ENCODE measurements at places on chromosomes 3 and 15.
A peak's percentile ranks its signal among the peaks of the same experiment; 100 is the strongest.

DNA sequence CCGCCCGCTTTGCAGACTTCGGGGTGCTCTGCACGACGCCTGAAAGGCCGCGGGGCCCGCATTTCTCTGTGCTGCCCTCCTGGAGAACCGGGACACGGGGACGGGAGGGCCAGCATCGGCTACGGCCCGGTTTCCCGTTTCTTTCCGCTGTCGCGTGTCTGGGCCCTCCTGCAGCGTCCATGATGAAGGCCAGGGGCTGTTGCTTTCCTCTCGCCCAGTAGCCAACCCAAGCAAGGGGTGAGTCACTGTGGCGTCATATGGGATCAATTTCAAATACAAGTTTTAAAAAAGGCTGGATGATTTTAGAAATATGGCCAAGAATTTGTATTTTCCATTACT lies 435 bp downstream of the SLC35G2 start:
- DNase-seq, result peak; percentile 55

GRCh38 chr15:91049378-91050127 lies 27.2 kb upstream of the VPS33B start:
- peak; percentile 59 for DNase-seq

- peak; percentile 27 for DNase-seq
These were observed 199.5 kb upstream of the LMCD1 start for GRCh38 chr3:8301977-8302735.

GRCh38 chr3:78878011-78878410 lies 889.8 kb downstream of the ROBO1 start:
- DNase-seq, result no peak

- DNase-seq, result no peak
These were observed 2.5 kb downstream of the SEMA3B start for GRCh38 chr3:50271314-50271936.

GRCh38 chr3:158936530-158937113 lies 134.8 kb downstream of the MFSD1 start:
- DNase-seq, result no peak

DNA sequence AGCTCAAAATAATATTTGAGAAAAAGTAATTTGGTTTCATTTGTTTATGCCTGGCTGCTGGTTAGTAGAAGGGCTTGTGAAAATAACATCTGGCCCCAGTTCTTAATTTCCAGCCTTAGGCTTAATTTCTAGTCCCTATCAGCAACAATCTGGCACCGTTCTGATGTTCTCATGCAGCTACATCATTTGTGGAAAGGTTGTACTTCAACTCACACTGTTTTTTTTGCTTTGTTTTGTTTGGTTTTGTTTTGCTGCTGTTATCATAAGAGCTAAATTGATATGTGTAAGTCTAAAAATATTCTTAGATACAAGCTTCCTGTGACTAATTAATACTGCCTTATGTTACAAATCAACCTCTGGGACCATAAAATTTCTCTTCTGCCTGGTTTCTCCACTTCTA lies 8.9 kb downstream of the CPA3 start:
- DNase-seq, result no peak

DNA sequence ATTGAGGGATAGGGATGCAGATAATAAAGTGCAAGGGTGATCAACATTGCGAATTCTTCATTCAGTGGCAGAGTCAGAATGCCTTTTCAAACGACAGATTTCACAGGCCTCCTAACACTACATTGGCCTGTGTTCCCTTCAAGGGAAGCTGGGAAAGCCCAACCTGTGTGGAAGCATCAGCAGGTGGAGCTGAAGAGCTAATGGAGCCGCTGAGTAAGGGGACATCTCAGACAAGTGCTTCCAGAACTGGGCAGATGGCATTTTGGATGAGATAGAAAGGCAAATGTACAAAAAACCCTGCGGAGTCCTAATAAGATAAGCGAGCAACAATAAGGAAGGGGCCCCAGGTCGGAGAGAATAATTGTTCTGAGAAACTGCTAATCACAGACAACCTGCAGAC lies 8.5 kb upstream of the SLC24A5 start:
- DNase-seq, result peak; percentile 14

DNA sequence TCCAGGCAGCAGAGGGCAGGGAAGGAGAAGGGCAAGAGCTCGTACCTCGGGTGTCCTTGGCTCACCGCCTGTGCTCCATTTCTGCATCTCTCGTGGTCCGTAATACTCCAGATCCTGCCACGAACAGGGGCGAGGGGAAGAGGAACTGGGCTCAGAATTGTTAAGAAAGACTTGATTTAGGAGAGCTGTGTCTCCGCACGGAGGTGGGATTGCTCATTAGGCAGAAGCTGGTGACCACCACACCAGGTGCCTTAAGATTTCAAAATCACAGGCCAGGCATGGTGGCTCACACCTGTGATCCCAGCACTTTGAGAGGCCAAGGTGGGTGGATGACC lies 37.2 kb upstream of the BDH1 start:
- no peak for DNase-seq

- no peak for DNase-seq
These were observed 25.4 kb upstream of the SOX14 start for GRCh38 chr3:137738710-137739109.

DNA sequence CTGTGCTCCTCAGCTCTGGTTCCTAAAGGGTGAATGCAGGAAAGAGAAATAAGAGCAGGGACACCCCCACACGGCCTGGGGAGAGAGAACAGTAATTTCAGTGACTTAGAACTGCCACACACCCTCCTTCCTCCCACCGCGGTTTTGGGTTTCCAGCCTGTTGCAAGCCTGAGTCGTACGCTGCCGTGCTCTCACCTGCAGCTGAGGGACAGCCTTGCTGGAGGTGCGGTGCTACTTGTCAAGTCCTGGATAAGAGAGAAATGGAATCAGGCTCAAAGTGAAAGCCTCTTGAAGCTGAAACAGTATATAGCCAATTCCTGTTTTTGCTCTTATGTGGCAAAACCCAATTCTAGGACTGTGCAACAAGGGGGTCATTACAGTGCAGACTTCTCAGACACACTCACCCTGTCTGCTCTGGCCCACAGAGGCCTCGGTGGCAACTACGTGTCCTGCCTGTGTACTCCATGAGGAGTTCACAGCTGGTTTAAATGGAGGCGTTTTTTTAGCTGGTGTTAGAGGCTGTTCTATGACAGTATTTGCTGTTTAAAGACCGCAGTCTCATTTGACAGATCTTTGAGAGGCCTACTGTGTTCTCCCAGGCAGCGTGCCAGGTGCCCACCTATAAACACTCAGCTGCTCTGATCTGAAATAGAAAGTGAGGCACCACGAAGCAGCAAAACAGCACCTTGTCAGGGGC lies 42.9 kb downstream of the TBC1D2B start:
- no peak for DNase-seq

- DNase-seq, result no peak
These were observed 57.2 kb downstream of the UBE3A start for GRCh38 chr15:25381579-25381978.

GRCh38 chr3:170367797-170368196 lies 10.3 kb downstream of the SKIL start:
- DNase-seq, result no peak

DNA sequence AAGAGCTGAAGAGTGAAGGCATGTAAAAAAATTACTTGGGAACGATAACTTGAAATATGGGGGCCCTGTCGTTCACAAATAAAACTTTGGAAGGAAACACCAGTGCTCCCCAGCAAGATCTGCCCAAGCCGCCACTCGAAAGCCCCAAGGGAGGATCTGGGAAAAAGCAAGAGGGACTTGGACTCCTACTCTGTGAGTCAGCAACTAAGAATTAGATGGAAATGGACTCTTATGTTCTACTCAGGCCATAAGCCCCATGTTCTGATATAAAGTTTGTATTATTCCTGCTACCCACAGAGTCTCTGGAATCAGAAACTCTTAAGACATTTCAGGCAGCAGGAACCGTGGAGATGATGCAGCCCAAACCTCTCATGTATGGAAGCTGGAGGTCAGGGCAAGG lies 75.7 kb downstream of the ITGB5 start:
- DNase-seq, result no peak

DNA sequence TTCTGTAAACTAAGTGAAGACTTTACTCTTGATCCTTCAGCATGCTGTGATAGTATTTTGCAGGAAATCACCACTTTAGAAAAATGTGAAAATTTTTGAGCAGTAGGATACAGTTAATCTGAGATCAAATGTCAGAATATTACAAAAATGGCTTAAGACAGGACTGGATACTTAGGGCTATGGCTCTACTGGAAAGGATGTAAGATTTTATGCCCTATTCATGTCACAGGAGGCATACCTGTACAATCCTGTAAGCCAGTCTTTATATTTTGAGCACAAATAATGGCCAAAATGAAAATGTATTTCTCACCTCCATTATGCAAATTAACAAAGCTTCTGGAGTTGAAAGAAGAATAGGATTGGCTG lies 8.6 kb upstream of the TGFBR2 start:
- no peak for DNase-seq

- DNase-seq, result no peak
These were observed 606.8 kb downstream of the EPHA3 start for GRCh38 chr3:89714237-89714636.

- DNase-seq, result peak; percentile 67
These were observed 28.8 kb downstream of the LYSMD4 start for GRCh38 chr15:99704444-99704838.

DNA sequence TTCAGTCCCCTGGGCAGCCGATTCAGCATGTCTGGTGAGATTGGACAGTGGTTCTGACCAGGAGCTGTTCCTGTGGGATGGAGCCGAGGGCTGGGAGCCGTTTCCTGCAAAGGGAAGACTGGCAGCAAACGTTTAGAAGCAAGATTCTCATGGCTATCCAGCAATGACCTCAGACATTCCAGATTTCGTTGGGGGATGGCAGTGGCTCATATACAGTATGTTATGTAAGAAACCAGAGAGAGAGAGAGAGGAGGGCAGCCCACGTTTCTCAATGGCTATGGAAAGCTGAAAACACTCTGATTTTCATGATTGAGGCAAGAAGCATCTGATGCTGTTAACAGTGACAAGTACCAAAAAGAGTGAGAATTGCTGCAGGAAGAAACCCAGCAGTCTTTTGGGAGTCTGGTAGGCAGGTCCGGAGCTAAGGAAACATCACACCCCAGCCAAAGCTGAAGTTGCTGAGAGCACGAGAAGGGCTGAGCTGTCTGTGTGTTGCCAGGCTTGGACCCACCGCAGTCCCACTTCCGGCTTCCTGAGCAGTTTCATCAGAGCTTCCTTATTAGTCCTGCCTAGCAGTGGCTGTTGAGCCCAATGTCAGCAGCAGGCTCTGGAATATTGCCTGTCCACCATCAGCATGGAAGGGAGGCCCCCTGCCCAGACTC lies 25.6 kb upstream of the VPS8 start:
- DNase-seq, result no peak

- DNase-seq, result no peak
These were observed 199.1 kb downstream of the EPHA3 start for GRCh38 chr3:89306540-89306939.

DNA sequence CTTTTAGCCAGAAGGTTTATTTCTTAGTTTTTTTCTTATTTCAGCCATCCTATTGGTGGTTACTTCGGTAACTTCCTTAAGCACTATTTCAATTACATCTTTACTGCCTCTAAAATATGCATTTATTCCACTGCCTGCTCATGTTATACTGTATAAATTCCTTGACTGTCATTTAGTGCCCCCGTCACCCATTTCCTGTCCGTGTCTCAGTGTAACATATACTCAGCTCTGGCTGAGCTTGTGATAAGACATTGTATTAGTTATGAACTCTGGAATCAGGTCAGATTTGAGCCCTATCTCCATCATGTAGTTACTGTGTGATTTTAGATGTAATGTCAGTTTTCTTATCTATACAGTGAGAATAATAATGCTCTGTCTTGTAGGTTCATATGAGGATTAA lies 24.2 kb downstream of the PIAS1 start:
- DNase-seq, result no peak

DNA sequence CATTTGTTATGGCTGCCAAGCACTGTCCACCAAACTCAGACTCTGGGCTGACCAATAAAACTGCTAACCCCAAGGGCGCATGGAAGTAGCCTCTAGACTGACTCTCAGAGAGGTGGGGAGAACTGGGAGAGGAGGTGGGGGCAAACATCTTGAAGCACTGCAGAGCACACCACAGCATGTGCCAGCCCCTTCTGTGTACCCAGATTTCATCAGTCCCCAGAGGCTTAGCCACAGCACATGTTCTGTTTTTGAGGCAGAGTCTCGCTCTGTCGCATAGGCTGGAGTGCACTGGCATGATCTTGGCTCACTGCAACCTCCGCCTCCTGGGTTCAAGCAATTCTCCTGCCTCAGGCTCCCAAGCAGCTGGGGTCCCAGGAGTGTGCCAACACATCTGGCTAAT lies 119.5 kb upstream of the SPATA12 start:
- no peak for DNase-seq

- peak; percentile 60 for DNase-seq
These were observed 12.2 kb upstream of the TM2D3 start for GRCh38 chr15:101664303-101664913.

DNA sequence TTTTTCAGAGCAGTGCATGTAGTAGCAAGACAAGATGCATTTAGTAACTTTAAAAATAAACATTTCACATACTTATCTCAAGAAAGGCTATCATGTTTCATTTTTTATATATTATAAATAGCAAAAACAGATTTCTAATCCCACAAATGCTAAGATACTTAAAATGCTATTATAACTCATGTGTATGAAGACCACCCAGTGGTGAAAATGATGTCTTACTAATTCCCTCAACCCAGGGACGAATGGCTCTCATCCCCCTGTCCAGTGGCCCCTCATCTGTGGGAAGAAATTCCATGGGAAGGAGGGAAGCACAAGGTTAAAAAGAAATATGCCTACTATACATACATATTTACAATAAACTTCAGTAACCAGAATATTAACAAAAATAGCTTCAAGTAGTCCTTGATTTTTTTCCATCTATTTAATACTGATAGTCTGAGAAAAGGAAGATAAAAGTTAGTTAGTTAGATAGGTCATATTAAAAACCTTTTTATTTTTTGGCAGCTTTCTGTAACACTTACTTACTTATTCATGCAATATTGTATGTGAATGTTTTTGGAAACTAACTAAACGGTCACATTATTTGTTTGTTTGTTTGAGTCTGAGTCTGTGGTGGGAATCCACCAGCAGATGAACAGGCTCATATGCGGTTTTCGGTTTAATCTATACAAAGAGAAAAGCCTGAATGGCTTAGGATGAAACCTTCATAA lies 14.8 kb downstream of the NR2E3 start:
- DNase-seq, result no peak
